ENCODE measurements at places on chromosomes 11 and 22. TPM values are rescaled to one million over a fixed set of nuclear protein-coding genes. Genes with fewer than 3 reads are reported as not detected.

LIF gene
- total RNA-seq, result 1.7 TPM

HYOU1 gene
- 68.1 TPM for total RNA-seq

ANKK1 gene
- not detected for total RNA-seq

ATG2A gene
- 7.4 TPM for total RNA-seq
